ENCODE measurements at places on chromosomes 5 and 9.

- DNase-seq, result no peak
Measured at GRCh38 chr9:95778957-95779356, 96.5 kb upstream of the ERCC6L2 start.

DNA sequence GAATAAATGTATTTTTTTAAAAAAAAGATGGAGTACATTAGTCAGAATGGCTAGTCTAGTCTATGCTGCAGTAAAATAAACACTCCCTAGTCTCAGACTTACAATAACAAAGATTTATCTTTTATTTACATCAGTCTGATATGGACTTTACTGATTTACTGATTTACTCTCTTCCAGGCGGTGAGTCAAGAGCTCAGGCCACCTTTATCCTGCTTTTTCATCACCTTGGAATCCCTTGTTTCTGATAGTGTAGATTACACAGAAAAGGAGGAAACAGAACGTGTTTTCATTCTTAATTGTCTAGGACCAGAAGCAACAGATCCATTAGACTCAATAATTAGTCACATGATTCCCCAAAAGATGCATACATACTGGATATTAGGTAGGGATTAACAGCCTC lies 290.1 kb upstream of the TRPC7 start:
- DNase-seq, result no peak

DNA sequence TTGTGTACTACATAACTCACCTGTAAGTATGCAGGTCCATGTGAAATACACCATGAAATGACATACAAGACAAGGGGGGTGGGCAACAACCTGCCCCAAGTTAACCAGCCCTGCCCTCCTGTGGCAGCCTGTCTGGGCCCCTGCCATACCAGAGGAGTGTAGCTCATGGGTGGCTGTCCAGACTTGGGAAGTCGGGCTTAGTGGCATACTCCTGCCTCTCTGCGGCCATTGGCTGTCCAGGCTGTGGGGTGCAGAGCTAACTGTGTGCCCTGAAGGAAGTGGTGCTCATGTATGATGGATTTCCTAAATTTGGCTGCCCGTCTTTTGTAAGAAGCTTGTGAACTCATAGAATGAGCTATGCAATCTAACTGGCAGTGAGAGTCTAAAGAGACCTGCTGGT lies 47.0 kb downstream of the GPR107 start:
- no peak for DNase-seq

- no peak for DNase-seq
Measured at GRCh38 chr5:102718819-102719218, 36.3 kb upstream of the PAM start.

GRCh38 chr5:32193591-32193990 lies 19.5 kb upstream of the GOLPH3 start:
- no peak for DNase-seq

DNA sequence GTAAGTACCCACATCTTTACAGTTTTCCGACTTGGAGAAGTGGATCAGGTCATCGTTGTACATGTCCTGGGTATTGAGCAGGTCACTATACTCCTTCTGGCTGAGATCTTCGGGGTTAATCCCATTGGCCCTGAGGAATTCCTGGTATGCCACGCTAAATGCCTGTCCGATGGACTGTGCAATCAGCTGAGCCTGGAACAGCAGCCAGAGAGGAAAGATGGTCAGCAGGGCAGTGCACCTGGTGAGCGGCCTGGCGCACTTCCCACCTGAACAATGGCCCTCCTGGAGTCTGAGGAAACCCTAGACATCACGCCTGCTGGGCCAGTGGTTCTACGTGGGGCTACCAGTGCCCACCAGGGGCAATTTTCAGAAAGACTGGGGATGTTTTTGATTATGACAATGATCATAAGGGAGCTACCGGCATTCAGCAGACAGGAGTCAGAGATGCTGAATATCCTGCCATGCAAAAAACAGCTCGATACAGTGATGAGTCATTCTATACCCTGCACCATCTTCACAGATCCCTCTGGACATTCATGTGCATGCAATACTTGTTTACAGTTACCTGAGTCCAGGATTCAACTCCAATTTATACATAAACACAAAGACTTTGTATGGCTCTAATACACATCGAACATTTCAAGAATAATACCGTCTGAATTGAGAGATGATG lies 127.2 kb downstream of the ENTREP1 start:
- DNase-seq, result no peak

DNA sequence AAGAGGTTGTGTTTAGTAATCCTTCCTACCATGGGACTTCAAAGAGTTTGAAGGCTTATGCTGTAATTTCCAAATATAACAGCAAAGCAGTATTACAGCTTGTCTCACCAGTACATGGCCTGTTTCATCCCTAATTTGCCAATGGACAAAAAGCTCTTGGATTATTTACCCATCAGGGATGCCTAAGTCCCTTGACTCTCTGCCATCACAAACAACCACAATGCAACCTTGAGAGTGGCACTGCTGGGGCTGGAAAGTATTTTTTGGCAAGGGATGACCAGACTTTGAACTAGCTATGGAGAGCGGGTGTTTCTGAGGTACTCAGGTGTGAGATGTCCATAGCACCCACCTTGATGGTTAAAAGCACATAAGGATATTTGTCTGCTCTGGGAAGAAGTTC lies 9.1 kb downstream of the MAMDC2 start:
- no peak for DNase-seq

DNA sequence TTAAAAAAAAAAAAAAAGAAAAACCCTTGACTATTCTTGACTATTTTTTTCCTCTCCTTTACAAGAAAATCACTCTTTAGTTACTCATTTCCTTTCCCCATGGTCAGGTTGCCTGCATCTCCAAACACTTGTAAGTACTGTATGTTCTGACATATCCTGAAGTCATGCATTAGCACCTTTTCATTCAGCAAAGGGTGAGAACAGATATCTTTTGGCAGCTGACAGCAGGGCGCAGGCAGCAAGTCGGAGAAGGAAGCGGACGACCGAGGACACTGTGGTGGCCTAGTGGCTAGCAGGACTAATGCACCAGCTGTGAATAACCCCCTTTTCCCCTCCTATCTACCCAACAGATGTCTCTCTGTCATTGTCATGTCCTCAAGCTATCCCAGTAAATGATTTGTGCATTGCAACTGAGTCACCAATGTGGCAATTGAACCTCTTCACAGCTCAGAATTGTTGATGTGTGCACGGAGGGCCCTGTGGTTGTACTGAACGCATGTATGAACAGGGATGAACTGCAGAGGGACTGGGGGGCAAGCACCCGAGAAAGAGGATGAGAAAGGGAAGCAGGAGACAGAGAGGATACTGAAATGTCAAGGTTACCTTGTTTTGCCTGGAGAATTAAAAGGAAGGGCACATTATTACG lies 996.0 kb upstream of the ARRDC3 start:
- no peak for DNase-seq

GRCh38 chr5:164224772-164225171 lies 719.4 kb downstream of the MAT2B start:
- no peak for DNase-seq

- no peak for DNase-seq
Measured at GRCh38 chr5:147234825-147235635, at the start of gene STK32A. Gene STK32A (plus strand): TSS chr5:147235026. CDS start chr5:147239635, 4,609 bp downstream.

GRCh38 chr5:96668725-96669124 lies 6.5 kb downstream of the CAST start:
- DNase-seq, result no peak

DNA sequence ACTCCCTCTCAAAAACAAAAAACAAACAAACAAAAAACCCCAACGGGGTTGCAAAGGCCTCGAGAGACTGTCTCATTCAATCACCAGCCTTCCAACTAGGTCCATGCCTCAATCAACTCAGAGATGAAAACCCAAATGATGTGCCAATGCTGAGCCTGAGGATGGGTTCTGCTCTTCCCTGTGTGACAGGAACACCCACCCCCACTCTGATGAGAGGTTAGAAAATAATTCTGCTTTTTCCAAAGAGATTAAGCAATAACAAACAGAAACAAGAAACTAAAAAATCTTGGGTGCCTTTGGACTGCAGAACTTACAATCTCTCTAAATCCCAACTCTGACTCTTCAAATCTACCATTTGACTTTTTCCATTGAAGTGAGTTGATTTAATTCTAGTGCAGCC lies 25.5 kb upstream of the FBP1 start:
- no peak for DNase-seq

- DNase-seq, result no peak
Measured at GRCh38 chr5:14366763-14367162, 214.8 kb upstream of the OTULINL start.

GRCh38 chr5:154577416-154577815 lies 99.4 kb upstream of the HAND1 start:
- no peak for DNase-seq

GRCh38 chr5:156920861-156921431 lies 42.1 kb downstream of the TIMD4 start:
- DNase-seq, result no peak

Measured in activated T-helper 1 cell treated with anti-CD3 and anti-CD28 coated beads, Interleukin-2, amount 50 U/mL, for 16 hours (primary cell).